ENCODE measurements at places on chromosomes 6 and 20.

DNA sequence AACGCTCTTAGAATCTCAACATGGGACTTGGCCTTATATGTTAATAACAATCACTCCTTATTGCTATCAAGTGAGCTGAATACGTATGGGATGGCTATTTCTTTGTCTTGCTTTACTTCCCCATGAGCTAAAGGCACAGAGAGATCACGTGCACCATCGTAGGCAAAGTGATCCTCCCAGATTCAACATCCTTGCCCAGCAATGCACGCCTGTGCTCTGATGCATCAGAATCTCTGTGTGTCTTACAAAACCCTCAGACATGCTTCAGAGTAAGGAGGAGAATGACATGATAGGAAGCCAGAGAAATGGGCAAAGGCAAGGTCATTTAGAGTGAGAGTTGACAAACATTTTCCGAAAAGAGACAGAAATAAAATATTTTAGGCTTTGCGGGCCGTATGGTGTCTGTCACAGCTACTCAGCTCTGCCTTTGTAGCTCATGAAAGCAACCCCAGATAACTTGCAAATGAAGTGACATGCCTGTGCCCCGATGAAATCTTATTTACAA, 277.6 kb upstream of the CDH4 start:
- DNase-seq: no peak

DNA sequence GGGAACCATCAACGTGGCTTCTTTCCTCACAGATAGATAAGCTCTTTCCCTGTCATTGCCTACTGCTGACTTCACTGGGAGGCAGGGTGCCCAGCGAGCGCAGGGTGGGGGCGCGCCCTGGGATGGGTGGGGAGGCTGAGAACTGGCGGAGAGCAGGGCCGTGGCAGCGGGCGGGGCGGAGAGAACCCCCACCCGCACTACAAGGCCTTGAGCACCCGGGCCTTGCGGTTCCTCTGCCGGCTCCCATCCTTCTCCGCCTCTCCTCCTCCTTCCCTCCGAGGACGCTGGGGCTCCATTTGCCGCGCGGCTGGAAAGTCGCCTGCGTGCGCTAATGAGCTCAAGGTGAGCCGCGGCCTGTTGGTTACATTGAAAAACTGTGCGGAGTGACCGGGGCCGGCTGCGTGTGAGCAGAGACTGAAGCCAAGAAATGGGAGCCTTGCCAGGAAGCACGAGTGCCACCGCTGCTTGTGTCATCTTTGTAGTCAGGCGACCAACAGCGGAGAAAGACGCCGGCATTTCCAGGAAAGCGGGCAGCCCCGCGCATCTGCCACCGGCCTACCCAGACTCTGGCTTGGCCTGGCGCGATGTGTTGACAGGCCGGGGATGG, 963.5 kb upstream of the SLC35B3 start:
- DNase-seq: no peak

DNA sequence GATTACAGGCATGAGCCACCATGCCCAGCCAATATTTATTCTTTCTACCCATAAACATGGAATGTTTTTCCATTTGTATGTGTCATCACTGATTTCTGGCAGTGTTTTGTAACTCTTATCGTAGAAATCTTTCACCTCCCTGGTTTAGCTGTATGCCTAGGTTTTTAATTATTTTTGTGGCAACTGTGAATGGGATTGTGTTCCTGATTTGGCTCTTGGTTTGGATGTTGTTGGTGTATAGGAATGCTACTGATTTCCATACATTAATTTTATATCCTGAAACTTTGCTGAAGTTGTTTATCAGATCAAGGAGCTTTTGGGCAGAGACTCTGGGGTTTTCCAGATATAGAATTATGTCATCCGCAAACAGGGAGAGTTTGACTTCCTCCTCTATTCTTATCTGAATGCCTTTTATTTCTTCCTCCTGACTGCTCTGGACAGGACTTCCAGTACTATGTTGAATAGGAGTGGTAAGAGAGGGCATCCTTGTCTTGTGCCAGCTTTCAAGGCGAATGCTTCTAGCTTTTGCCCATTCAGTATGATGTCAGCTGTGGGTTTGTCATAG, 198.6 kb downstream of the ZDHHC14 start:
- DNase-seq: no peak

DNA sequence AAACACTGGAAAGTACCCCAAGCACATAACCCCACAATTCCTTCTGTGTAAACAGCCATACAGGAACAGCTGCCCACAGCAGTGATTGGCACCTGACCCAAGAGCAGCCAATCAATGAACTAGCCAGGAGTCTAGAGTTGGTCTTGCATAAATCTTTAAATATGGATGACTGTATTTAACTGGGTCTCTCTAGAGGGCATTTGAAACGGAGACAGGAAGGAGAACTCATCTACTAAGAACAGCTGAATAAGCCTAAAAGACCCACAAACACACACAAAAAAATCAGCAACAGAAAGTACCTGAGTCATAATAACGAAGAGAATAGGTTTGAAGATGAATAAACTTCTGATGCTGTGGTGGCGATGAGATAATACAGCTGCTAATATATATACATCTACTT, 49.0 kb upstream of the ASF1A start:
- DNase-seq: no peak

Measured in HuH-7 (cell line).